ENCODE measurements at places on chromosomes 1 and 21. TPM values are rescaled to one million over a fixed set of nuclear protein-coding genes. Genes with fewer than 3 reads are reported as not detected.

GRCh38 chr1:94411237-94411636, 7.0 kb upstream of the ABCD3 start:
- H3K27ac ChIP-seq: no peak overlapping the region
- DNase-seq: no peak
- H3K36me3 ChIP-seq: no peaks in the 10 kb centered on the region
- peaks cover 7% of the 10 kb centered on the region for H3K4me1 ChIP-seq
- peaks cover 26% of the 10 kb centered on the region for H3K27me3 ChIP-seq

- no peaks in the 10 kb centered on the region for H3K4me1 ChIP-seq
- H3K27ac ChIP-seq: no peak overlapping the region
- DNase-seq: no peak
- no peaks in the 10 kb centered on the region for H3K36me3 ChIP-seq
Observed at GRCh38 chr1:203100516-203100869, 14.7 kb upstream of the MYOG start.

DNA sequence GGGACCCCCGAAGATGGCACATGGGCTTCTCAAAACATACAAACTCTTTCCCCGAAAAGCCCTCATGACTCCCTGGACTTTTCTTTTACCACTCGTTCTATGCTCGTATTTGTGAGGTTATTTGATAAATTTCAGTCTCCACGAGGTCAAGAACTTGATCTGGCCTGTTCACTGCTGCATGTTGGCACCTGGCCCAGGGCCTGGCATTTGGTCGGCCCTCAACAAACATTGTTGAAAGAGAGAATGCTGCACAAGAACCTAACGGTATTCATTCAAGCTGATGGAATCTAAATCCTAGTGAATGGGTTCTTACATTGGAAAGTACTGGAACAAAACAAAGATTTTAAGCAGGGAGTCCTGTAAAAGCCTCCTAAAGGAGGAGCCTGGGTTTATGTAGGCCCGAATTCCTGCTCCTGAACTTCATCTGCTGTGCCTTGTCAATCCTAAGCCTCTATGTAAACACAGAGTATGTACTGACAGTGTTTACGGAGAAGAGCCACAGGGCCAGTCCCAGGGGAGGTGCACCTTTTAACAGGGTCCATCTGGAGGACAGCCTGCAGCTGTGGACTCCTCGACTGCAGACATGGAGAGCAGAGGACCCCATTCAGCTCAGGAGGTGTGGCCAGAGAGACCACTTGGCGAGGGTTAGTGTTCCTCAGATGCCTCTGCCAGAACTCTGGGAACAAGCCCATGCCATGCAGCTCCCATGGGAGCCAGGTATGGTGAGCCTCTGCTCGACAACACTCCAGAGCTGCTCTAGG, 46.9 kb downstream of the L1TD1 start:
- H3K27ac ChIP-seq: no peak overlapping the region
- no peak for DNase-seq
- no peaks in the 10 kb centered on the region for H3K27me3 ChIP-seq
- H3K4me1 ChIP-seq: no peaks in the 10 kb centered on the region
- H3K4me3 ChIP-seq: no peak overlapping the region

- peaks cover 31% of the 10 kb centered on the region for H3K4me1 ChIP-seq
- H3K36me3 ChIP-seq: no peaks in the 10 kb centered on the region
- peaks cover 14% of the 10 kb centered on the region for H3K27me3 ChIP-seq
- no peak overlapping the region for H3K4me3 ChIP-seq
- no peak overlapping the region for H3K27ac ChIP-seq
- DNase-seq: no peak
Observed at GRCh38 chr1:206779638-206780037, 7.3 kb upstream of the IL10 start.

DNA sequence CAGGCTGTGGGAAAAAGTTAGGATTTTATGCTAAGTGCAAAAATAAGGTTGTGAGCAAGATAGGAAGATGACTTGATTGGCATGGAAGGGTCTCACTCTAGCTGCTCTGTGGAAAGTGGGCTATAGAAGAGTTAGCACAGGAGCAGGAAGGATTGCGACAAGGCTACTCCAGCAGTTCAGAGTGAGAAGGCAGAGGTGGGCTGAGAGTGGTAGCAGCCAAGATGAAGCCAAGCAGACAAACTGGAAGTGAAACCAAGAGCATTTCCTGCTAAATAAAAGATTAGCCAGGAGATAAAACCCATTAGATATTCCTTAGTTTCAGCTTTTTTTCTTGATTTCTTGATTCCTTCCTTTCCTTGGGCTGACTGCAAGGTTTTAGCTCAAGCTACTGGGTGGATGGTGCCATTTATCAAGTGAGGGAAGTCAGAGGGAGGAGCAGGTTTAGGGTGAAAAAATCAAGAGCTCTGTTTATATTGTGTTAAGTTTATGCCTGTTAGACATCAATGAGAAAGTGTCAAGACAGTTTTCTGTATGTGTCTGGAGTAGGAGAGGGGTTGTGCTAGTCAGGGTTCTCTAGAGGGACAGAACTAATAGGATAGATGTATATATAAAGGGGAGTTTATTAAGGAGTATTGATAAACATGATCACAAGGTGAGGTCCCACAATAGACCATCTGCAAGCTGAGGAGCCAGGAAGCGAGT, 33.1 kb upstream of the ZNF644 start:
- H3K4me1 ChIP-seq: no peaks in the 10 kb centered on the region
- H3K27ac ChIP-seq: no peak overlapping the region
- H3K36me3 ChIP-seq: no peaks in the 10 kb centered on the region
- H3K27me3 ChIP-seq: peaks cover 4% of the 10 kb centered on the region
- no peak overlapping the region for H3K4me3 ChIP-seq

DNA sequence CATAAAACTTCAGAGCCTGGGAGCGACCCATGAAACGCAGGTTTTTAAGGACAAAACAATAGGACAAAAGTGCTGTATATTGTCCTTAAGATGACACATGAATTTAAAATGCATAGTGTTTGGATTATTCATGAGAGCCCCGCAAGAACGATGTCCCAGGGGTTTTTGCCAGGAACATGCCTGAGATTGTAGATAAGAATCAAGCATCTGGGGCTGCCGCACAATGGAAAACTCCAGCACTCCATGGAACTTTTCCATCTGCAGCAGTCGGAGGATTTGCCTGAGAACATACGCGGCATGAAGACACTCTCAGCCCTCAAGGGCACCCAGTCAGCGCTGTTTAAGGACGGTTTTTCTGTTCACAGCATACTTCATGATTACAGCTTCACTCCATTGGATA, 5.3 kb upstream of the ERG start:
- no peak overlapping the region for H3K27ac ChIP-seq
- no peak overlapping the region for H3K4me3 ChIP-seq
- H3K27me3 ChIP-seq: peaks cover 31% of the 10 kb centered on the region
- H3K4me1 ChIP-seq: peaks cover 29% of the 10 kb centered on the region

GRCh38 chr1:19260211-19261138, 8.9 kb downstream of the MRTO4 start:
- no peak overlapping the region for H3K27ac ChIP-seq
- no peak for DNase-seq
- H3K27me3 ChIP-seq: no peaks in the 10 kb centered on the region
- H3K4me3 ChIP-seq: no peak overlapping the region
- peaks cover 16% of the 10 kb centered on the region for H3K36me3 ChIP-seq

DNA sequence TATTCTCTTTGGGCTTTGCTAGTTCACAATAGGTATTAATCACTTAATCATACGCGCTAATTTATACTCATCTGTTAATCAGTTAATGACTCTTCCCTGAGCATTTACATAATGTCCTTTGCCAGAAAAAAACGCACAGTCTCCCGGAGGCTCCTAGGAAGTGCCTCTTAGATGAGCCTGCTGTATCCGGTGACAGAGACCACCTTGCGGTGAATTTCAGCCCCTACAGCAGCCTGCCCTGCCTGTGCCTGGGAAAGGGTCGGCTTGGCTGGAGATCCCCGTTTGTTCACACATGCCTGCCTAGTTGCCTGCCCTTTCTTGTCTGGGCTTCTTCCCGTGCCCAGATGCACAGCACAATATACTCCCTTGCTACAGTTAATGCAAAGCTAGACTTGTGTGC, 152.9 kb downstream of the ZBTB18 start:
- H3K27me3 ChIP-seq: no peaks in the 10 kb centered on the region
- no peaks in the 10 kb centered on the region for H3K4me1 ChIP-seq
- DNase-seq: no peak
- no peak overlapping the region for H3K27ac ChIP-seq

Gene SLFNL1
- 0.56 TPM for total RNA-seq

Gene SHE
- not detected for total RNA-seq
